Hepatocyte (in vitro differentiated cells): ENCODE measurements at places on chromosomes 16 and 17.

- DNase-seq: no peak
Measured at GRCh38 chr17:42844271-42844670, at the start of gene AOC2. TSS of gene AOC2 (plus strand) at chr17:42844580. CDS start at chr17:42844627, 47 bp downstream.

DNA sequence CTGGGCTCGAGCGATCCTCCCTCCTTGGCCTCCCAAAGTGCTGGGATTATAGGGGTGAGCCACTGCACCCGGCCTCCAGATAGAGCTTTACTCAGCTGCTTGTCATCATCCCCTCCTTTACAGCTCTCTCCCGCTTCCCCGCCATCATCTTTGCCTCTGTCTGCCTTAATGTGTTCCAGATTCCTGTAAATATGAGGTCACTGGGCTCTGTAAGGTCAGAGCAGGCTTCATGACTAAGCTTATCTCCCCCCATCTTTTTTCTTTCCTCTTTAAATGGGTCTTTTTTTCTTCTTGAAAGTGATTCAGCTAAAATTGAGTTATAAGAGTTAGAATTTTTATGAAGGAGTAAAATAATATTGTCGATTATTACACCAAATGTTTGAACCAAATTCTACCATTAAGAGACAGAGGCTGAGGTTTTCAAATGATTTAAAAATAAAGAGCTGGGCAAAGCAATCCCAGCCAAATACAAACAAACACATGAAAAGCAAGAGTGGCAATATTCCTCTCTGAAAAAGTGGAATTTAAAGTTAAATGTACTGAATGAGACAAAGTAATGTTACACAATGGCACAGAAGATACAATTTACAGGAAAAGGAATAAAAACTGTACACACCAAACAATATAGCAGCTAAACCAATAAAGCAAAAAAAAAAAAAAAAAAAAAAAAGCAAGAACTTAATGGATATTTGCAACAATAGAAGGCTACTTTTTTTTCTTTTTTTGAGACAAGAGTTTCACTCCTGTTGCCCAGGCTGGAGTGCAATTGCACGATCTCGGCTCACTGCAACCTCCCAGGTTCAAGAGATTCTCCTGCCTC is 62.1 kb downstream of the CRISPLD2 start:
- peak; percentile 57 for DNase-seq

- no peak for DNase-seq
Measured at GRCh38 chr17:27917000-27917399, 23.8 kb upstream of the LYRM9 start.

GRCh38 chr17:76265624-76266243 is 586 bp downstream of the UBALD2 start:
- peak; percentile 83 for DNase-seq

GRCh38 chr17:40348136-40348504 is 16.4 kb downstream of the GJD3 start:
- DNase-seq: no peak

GRCh38 chr16:88430524-88431446 is 22.3 kb upstream of the ZFPM1 start:
- DNase-seq: no peak
